ENCODE measurements at places on chromosomes 7 and 10.

DNA sequence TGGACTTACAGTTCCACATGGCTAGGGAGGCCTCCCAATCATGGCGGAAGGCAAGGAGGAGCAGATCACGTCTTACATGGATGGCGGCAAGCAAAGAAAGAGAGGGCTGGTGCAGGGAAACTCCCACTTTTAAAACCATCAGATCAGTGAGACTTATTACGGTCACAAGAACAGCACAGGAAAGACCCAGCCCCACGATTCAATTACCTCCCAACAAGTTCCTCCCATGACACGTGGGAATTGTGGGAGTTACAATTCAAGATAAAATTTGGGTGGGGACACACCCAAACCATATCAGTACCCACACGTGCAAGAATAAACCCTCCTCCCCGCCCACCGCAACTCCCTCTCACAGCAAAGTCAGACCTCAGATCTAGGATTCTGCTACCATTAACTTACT lies 4.5 kb upstream of the AIFM2 start:
- DNase-seq: no peak

- no peak for DNase-seq
Measured at GRCh38 chr10:50604809-50605208, 18.9 kb downstream of the SGMS1 start.

GRCh38 chr10:97683556-97684367 lies 3.3 kb downstream of the AVPI1 start:
- no peak for DNase-seq

DNA sequence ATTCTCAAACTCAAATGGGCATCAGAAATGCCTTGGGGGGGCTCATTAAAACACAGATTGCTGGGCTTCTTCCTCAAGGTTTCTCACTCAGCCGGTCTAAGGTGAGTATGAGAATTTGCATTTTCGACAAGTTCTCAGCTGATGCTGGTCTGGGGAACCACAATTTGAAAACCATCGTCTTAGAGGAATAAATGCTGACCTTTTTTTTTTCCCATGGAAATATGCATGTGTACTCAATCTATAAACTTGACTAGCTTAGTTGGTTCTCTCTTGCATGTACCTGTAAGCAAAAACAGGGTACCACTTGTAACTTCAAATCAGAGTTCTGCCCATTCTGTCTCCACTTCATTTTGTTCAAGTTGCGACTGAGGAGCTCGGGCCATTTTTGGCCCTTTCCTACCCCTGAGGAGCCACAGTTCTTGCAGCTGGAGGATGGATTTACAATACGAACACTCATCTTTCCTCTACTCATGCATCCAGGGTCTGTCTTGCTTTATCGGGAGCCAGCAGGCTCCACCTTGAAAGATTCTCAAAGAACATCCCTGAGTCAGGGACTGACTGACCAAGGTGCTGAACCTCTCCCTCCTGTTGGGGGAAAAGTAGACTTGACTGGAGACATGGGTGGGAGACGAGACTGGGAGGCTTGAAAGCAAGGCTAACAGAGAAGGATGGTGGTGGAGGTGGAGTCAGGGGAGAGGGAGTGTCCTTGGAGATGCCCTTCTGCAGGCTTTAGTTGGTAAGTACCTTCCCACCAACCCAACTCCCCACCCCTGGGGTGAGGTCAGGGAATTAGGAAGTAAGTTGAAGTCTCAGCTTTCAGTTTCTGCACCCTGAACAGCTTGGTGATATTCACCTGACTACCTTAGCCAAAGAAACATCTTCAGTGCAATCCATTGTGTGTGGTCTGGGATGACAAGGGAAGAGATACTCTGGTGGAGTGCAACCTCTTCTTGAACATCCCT lies 3.7 kb upstream of the MAPK8 start:
- no peak for DNase-seq

GRCh38 chr7:143238289-143238980 lies 16.6 kb downstream of the TAS2R40 start:
- DNase-seq: no peak
